ENCODE measurements at places on chromosomes 7 and 10.

GRCh38 chr7:417973-418601 lies 101.6 kb downstream of the PDGFA start:
- no peak for DNase-seq

DNA sequence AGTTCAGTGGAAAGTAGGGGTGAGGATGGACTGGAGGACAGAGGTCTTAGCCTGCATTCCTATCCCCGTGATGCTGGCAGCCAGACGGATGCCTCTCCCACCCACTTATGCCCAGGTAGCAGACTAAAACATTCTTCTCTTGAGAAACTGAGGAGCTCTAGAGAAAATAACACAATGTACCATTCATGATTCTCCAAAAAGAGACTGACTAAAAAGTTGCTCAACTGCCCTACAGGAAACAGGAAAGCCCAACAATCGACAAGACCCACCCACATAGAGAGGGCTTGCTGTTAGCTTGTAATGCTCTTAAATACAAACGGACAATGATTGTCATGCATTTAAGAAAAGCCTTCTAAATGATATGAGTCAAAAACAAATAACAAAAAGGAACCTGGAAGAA lies 33.2 kb upstream of the PDE1C start:
- no peak for DNase-seq

DNA sequence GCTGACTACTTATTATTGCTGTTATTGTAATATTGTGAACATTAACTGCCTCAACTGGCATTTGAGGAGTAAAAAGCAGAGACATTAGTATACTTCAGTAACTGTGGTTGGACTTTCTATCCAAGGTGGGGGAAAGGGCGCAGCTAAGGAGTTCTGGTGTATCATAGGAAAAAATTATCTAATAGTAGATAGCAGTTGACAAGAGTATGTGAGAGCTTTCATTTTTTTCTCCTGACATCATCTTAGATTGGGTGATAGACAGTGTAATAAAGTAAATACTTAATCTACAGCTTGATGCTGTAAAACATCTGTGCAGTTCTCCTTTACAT lies 68.9 kb downstream of the PHTF2 start:
- no peak for DNase-seq

DNA sequence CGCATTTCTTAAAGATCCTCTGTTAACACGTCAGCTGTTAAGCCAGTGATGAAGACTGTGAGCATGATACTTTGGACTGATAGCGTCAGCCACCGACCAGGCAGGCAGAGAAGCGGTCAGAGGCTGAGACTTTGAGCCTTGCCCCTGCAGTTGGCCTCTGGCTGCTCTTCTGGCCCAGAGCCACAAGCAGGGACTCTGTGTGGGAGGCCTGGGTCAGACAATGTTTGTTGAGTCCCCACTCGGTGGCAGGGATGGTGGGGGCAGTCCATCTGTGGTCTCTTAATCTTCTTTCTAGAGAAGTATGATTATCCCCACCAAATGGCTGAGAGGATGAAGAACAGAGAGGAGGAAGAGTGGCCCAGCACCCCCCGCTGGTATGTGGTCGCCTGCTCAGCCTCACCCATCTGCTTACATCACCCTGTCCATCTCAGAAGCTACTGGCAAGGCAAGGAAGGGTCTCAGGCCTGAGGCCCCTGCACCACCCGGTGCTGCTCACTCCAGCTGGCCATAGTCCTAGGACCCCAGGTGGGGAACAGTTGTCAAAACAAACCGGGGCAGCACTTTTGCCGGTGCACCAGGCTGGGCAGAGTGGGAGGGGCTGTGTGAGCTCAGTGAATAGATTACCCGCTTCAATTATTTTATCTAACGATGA lies 202.9 kb downstream of the GRID1 start:
- no peak for DNase-seq

GRCh38 chr7:105187302-105188169 lies 173.5 kb downstream of the KMT2E start:
- no peak for DNase-seq

GRCh38 chr10:120806081-120806480 lies 45.1 kb upstream of the WDR11 start:
- DNase-seq = no peak

- DNase-seq = no peak
Measured at GRCh38 chr7:143884241-143884968, 17.6 kb downstream of the TCAF1 start.

DNA sequence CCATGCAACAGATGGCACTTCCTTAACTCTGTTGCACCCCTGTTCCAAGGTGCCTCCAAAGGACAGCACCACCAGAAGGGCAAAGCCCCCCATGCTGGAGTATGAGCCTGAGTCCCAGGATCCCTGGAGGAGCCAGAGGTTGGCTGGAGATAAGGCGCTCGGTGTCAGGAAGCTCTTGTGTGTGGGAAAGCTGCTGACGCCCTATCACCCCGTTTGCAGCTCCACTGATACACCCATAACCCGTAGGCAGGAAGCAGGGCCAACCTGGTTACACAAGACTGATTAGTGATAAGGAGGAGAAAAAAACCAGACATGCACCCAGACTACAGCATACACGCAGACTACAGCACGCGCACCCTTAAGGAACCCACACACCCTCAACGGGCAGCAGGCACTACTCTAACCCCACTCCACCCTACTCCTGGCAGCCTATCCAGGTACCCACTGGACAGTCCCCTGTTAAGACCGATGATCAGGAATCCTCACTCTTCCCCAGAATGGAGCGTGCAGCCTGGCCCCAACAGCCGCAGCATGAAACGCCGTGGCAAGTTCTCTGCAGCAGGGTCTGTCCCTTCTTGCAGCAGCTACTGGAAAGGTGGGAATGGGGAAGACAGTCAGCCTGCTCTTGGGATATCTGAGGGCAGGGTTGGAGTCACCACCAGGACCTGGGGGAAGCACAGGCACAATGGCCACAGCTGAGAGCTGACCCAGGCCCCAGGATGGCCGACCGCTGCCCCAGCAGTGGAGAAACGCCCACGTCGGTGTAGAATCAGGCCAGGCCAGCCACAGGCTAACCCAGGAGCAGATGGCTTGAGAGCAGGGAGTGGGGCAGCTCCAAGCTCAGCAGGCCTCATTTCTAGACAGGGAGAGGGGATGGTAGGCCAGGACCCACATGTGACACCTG lies 38.3 kb upstream of the TUBB8 start:
- no peak for DNase-seq

- no peak for DNase-seq
Measured at GRCh38 chr10:97040706-97041105, 145.1 kb downstream of the SLIT1 start.

GRCh38 chr10:88182601-88182930 lies 319.1 kb downstream of the PTEN start:
- no peak for DNase-seq

DNA sequence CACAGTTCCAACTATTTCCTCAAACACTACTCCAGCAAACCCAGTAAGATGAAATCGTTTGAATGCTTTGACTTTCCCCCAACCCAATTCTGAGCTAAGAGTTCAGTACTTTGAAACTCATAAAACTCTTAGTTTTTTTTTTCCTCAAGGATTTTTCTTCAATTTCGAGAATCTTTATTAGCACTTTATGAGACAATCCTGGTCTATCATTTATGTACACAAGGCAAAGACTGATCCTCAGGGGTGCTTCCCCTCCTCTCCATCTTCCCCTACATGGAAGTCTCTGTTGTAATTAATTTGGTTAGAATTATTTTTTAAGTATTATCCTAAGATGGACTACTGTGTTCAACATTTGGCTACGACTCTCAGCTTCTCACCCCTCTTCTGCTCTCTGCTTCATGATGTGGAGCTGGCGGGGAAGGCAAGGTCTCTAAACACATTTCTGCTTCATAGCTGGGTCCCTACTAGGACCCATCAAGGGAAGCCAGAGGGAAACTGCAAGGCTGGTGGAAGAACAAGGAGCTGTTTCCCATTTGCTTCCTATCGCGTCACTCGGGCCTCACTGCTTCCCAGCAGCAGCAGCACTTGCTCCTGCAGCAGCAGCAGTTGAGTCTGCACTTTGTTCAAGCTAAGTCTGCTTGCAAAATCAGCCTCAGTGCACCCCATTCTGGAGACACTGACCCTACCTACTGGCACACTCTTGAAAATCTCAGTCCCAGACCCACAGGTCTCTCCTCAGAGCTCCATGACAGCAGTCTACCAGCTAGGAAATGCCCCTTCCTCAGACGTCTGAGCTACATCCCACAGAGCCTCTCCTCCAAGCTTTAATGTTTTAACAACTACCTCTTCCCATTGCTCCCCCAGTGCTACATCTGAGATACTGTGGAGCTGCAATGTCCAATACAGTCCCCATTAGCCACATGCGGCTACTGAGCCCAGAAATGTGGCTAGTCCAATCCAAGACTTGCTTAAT lies 90.0 kb downstream of the CHCHD3 start:
- DNase-seq = no peak
